Prostate gland (tissue), 2 donors: ENCODE measurements at places on chromosomes 5 and 9.
A peak's percentile ranks its signal among the peaks of the same experiment; 100 is the strongest.

DNA sequence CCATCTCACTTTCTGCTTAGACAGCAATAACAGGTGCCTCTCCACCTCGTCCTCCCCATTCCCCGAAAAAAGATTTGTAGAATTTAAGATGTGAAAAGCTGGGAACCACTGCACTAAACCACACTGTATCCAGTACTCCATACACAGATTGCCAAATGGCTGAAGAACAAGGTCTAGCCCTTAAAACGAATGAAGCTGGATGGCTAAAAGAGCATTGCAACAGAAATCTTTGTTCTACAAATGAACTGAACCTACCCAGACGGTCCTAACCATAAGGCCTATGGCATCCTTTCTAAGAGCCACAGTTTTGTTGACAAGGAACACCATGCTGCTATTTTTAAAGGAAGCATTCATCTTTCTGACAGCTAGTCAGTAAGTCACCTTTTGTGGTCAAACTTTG lies 152.3 kb downstream of the TTC39B start:
- no peak for DNase-seq

- no peak for DNase-seq
These were observed 683.3 kb downstream of the MAT2B start for GRCh38 chr5:164188733-164189148.

DNA sequence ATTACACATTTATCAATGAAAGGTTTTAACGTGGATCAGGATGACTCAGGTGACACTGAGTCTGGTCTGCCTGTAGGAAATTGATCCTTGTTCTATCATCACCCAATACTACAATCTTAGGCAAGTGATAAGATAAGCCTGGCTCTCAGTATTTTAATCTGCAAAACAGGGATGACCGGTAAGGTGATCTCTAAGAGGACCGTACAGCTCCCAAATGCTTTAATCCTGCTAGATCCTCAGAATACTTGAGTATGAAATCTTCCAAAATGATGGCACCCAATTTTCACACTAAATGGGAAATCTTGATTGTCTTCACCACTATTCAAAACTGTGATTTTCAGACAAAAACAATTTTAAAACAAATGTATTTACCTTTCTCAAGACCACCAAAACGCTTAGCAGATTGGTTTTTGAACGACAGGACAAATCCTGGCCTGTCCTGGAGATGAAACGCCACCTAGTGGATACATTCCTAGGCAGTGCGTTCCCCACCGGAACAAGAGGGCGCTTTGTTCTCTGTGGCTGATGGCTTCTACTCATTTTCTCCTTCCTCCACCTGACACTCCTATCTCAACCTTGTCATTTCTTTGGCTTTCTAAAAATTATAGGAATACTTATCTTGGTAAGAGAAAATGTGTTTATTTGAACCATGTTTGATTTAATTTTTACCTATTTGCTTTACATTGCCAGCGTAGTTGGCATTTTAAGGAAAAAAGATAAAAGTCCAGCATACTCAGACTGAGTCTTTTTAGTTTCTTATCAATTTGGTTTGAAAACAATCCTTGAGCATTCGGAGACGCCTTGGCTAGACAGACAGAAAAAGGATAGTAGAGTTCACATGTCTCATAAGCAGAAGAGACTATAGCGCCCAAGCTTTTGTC lies 41.2 kb upstream of the VCAN start:
- peak; percentile 29 for DNase-seq

GRCh38 chr9:121776739-121777637 lies 125.6 kb downstream of the DAB2IP start:
- DNase-seq, result no peak

DNA sequence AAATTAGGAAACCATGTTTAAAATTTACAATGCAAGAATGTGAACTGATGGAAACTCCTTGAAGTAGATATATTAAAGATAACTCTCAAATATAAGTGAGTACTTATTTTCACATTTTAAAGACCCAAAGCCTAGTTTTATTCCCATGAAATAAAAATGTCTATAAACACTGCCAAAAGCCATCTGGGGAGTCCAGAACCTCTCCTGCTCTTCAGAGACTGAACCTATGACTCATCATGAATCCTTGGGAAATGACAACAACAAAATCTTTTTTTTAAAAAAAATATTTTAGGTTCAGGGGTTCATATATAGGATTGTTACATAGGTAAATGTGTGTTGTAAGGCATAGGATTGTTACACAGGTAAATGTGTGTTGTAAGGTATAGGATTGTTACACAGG lies 33.8 kb upstream of the FYB1 start:
- no peak for DNase-seq
